ENCODE measurements at places on chromosomes 4 and X. TPM values are rescaled to one million over a fixed set of nuclear protein-coding genes. Genes with fewer than 3 reads are reported as not detected.

- no peak for DNase-seq
Observed at GRCh38 chr4:100681289-100681688, 163.5 kb upstream of the EMCN start.

- no peak for DNase-seq
Observed at GRCh38 chr4:8102076-8102355, 56.6 kb downstream of the ABLIM2 start.

DNA sequence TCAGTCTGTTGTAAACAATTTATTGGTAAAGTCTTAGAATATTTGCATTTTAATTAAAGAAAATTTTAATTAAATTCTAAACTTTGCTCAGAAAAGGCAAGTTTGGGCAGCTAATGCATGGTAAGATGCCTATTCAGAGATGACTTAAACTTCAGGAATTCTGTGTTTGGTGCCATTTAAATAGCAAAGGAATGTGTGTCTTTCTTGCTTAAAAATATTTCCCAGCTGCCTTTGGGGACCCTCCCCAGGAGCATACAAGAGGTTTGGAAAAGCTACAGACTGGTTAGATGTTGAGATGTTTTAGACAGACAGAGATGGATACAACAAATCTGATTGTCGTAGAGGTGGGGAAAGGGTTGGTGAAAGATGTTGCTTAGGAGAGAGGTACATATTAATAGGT lies 36.5 kb downstream of the AFF2 start:
- DNase-seq = no peak

Gene CITED1
- total RNA-seq = not detected

GRCh38 chrX:118225711-118226428 lies 109.3 kb upstream of the KLHL13 start:
- DNase-seq = no peak

Gene GPRIN3
- total RNA-seq = 2.9 TPM

Gene IL2
- not detected for total RNA-seq

GRCh38 chr4:15577508-15577907 lies 77.6 kb downstream of the FBXL5 start:
- no peak for DNase-seq

Gene USP26
- total RNA-seq = not detected

DNA sequence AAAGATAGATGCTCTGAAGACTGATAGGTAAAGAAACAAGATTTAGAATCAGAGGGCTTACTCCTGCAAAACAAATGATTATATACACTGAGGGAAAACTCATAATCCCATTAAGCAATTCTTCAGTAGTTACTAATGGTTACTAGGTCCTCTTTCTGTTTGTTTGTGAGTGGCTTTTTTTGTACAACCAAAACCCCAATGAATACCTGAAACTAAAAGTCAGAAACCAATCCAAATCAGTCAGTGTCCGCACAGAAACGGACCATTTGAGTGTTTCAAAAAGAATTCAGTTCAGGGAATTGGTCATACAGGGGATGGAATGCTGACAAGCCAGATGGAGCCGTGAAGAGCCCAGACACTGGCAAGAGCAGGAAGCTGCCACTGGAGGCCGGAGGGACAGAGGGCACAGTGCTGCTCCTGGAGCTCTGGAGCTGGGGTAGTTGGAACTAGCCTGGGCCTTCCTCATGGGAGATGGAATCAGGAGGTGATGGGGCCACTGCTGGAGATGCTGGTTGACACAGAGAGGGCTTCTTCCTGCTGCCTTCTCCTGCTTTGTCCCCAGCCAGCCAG lies 31.9 kb downstream of the SETD7 start:
- no peak for DNase-seq

- no peak for DNase-seq
Observed at GRCh38 chrX:23845351-23845817, 62.4 kb downstream of the APOO start.

Gene L1CAM
- total RNA-seq = 5.1 TPM

GRCh38 chr4:139227729-139228404 lies 50.8 kb upstream of the ELF2 start:
- no peak for DNase-seq

Gene GPC4
- total RNA-seq = 5.9 TPM

GRCh38 chr4:184587701-184588100 lies 61.5 kb downstream of the CASP3 start:
- no peak for DNase-seq

Gene PAGE5
- total RNA-seq = not detected

Gene NMU
- total RNA-seq = 5.8 TPM

DNA sequence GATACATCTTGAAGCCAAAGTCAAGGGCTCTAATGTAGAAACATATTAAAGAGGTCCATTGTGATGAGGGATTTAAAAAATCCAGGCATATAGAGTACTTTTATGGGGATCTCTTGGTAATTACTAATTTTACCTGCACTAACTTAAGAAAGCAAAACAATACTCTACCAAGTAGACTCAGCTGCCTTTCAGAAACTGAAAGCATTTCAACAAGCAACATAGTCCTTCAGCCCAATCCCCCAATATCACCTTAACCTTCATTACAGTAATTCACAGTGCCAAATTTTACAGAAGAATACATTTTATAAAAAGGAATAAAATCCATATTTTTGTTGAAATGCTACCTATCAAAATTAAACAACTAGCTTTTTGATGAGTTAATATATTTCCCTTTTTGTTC lies 422.9 kb downstream of the DTHD1 start:
- DNase-seq = no peak

Gene CXorf49
- total RNA-seq = not detected

GRCh38 chrX:132875650-132876522 lies 82.5 kb downstream of the HS6ST2 start:
- no peak for DNase-seq

GRCh38 chrX:97401586-97402136 lies 518.0 kb downstream of the RPA4 start:
- no peak for DNase-seq

- no peak for DNase-seq
Observed at GRCh38 chrX:115356369-115356768, 66.9 kb downstream of the LUZP4 start.

Gene UGT8
- total RNA-seq = not detected

Gene TMPRSS11B
- total RNA-seq = not detected

Gene GATB
- total RNA-seq = 31.5 TPM

Data from uterus (tissue), 4 donors.